HT-29 (cell line): ENCODE measurements at places on chromosomes 16 and 17. TPM values are rescaled to one million over a fixed set of nuclear protein-coding genes. Genes with fewer than 3 reads are reported as not detected.
A peak's percentile ranks its signal among the peaks of the same experiment; 100 is the strongest.

CSH1 gene
- total RNA-seq = not detected in 2 replicates

TNFRSF17 gene
- total RNA-seq = not detected in 2 replicates

DNA sequence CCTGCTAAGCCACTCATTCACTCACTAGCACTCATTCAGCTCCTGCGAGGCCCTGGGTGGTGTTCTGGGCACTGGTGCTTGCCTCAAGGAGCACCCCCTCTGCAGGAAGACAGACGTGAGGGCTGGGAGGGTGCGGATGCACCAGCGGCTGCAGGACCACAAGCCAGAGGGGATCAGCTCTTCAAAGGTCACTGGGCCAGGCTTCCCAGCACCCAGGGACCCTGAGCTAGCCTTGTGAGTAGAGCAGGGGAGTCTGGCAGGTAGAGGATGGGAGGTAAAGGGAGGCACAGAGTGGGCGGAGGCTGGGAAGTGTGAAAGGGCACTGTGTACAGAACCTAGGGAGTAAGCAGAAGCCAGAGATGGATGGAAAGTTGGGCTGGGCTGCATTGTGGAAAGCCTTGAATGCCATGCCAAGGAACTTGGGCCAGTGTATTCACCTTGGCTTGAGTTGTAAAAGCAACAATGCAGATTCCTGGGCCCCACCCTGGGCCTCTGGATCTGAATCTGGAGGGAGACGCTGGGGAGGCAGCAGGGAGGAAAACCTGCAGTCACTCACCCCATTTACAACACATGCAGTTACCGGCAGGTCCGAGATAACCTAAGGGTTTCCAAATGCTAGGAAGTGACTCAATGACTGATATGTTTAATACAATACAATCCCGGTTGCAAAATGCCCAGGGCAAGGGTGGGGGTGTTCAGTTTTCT is 1.7 kb downstream of the IL4R start:
- no peak for DNase-seq

DNA sequence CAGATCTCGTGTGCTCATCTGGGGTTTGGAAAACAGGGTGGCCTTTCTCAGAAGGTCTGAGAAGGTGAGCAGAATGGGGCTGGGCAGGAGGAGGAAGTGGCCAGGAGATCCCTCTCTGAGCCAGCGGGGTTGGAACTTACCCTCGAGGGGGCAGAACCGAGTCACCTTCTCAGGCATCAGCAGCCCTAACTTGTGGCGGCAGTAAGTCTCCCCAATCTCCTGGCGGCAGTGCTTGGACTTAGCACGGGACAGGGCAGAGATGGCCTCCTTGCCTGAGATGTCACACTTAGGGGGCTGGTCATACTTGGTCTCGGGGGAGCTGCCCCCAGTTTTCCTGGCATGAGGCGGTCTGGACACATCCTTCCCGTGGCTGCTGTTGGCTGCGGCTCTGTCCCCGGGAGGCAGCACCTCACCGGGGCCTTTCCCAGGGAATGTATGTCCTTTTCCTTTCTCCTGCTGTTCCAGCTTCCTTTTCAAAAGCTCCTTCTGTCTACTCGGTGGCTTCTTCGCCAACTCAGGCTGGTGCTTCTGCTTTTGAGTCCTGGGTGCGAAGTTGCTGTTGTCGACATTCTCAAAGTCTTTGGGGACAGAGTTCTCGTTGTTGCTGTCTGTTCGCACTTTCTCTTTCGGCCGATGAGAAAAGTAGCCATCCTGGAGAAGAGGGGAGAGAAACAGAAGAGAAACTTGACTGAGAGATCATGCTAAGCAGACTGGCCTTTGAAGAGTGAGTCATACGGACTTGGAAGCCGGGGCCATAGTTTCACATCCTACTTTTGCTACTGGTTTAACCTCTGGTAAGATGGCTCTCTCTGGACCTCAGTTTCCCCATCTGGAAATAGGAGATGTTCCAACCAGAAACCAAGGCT is 211.7 kb downstream of the XYLT1 start:
- no peak for DNase-seq

DNA sequence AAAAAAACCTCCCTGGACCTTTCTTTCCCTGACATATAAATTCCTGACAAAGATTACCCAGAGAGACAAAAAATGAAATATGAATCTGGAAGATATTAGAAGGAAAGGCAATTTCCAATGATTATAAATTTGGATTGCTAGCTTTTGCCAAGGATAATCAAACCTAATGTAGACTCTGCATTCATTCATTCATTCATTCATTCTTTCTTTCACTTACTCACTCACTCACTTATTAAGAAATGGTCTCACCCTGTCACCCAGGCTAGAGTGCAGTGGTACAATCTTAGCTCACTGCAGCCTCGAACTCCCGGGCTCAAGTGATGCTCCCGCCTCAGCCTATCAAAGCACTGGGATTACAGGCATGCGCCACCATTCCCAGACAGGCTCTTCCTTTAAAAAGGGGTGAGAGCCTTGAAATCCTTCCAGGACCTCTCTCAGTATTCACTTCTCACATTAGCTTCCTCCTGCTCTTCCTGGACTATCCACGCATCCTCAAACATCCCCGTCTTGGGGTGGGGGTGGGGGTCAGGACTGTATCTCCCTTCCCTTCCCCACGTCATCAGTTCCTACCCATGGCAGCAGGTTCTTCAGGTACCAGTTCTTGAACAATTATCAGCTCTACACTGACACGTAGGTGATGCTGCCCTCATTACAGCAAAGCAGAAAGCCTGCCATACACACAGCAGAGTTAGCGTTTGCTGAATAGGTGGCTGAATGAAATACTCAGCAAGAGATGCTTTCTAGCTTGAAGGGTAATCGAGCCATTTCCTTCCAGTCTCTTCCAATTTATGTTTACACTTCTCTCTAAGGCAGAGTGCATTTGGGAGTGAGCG is 19.8 kb downstream of the PRPSAP1 start:
- no peak for DNase-seq

DNA sequence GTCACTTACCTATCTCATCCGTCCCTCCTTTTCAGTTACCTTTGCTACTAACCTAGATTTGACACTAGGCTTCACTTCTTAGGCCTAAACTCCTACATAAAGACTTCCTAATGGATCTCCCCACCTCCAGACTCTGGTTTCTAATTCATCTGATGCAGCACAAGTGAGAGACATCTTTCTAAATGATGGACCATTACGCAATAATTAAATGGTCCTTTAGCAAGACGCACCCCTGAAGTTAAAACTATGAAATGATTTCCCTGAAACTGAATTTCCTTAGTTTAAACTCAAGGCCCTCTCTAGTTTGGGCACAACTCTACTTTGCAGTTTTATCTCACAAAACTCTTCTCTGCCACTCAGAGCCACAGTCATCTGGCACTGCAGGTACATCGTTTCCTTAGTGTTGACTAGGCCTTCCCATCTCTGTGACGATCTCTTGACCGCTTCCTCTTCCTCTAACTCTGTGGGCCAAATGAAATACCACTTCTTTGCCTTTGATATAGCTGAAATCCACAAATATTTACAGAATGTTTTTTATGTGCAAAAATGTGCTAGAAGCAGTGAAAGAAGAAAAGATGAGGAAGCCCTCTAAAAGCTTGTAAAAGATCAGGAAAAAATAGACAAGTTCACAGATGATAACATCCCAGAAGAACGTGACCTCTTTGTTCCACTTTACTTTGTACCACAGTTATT is 3.3 kb downstream of the SYNRG start:
- DNase-seq = no peak

DNA sequence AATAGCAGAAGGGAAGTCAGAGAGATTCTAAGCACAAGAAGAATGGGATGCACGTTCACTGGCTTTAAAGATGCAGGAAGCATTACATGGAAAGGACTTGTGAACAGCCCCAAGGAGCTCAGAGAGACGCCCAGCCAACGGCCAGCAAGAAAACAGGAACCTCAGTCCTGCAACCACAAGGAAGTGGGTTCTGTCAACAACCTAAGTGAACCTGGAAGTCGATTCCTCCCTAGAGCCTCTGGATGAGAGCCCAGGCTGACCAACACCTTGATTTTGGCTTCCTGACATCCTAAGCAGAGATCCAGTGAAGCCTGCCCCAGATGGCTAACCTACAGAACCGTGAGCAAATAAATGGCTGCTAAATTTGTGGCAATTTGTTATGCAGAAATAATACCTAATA is 24.5 kb downstream of the GPR142 start:
- DNase-seq = no peak

DNA sequence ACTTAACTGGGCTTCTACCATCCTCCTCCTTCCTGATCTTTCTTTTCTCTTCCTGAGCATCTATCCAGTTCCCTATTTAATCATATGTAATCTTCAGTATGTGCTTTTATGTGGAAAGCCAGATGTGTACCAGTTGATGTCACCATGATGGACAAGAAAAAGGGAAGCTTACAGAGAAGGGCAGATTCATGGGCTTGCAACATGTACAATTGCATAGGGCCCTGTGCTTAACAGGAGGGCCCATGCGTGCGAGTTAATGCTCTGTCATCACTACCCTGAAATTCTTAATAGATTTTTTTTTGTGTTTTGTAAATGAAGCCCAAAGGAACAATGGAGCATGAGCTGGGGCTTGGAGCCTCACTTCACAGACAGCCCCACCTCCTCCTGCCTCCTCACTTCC is 124.3 kb downstream of the CDH13 start:
- DNase-seq = no peak

ZP2 gene
- not detected in 2 replicates for total RNA-seq

GRCh38 chr16:56897026-56897799 is 32.2 kb downstream of the SLC12A3 start:
- no peak for DNase-seq

- DNase-seq = peak; percentile 23
Observed at GRCh38 chr17:75067856-75068255, 19.9 kb upstream of the SLC16A5 start.

DNA sequence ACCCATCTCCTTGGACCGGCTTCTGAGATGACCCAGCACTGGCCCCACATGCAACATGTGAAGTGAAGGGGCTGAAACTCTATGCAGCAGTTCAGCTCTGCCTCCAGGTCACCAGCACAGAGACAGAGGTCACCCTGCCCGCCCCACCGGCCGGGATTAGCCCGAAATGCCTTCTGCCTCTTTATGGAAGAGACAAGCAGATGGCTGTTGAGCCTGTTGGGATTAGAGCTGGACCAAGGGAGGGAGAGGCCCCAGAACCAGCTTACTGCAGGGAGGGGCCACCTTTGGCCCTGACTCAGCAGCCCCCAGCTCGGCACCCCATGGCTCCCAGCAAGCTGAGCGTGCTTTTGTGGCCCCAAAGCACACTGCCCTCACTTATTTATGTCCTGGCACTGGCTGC is 5.7 kb downstream of the AIPL1 start:
- no peak for DNase-seq

GRCh38 chr17:34727601-34728000 is 148.2 kb downstream of the TMEM132E start:
- DNase-seq = no peak
